ENCODE measurements at places on chromosomes 13 and 19.

DNA sequence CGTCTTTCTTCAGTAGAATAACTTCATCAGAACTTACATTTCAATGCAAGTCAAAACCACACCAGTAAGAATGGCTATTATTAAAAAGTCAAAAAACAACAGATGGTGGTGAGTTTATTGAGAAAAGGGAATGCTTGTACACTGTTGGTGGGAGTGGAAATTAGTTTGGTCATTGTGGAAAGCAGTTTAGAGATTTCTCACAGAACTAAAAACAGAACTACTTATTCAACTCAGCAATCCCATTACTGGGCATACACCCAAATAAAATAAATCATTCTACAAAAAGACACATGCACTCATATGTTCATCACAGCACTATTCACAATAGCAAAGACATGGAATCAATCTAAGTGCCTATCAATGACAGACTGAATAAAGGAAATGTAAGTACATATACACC lies 231.2 kb downstream of the NHLRC3 start:
- DNase-seq = no peak

DNA sequence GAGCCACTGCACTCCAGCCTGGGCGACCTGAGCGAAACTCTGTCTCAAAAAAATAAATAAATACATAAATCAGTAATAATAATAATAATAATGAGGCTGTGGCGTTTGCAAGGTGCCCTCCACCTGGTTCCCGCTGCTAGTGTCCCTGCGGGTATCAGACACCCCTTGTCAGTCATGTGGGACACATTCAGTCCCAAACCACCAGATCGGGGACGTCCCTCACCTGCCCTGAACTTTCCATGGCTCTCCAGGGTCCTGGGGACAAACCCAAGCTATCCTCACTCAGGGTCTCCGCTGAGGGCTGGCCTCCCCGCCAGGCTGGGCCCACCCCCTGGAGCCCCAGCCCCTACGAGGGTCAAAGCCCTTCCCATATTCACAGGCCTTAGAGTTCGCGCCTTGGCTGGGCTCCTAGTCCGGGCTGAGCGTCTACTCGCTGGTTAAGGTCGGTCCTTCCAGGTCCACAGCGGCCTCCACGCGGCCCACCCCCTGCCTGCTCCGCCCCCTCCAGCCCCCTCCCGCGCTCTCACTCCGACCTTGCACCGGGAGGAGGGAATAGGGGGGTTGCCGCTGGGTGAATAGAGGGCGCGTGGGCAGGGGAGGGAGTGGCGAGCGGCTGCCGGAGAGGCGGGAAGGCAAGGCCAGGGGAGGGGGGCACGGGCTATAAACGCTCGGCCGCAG lies 349 bp upstream of the KISS1R start:
- DNase-seq = peak; percentile 42

GRCh38 chr13:49417161-49417560 lies 26.7 kb downstream of the CAB39L start:
- DNase-seq = no peak

DNA sequence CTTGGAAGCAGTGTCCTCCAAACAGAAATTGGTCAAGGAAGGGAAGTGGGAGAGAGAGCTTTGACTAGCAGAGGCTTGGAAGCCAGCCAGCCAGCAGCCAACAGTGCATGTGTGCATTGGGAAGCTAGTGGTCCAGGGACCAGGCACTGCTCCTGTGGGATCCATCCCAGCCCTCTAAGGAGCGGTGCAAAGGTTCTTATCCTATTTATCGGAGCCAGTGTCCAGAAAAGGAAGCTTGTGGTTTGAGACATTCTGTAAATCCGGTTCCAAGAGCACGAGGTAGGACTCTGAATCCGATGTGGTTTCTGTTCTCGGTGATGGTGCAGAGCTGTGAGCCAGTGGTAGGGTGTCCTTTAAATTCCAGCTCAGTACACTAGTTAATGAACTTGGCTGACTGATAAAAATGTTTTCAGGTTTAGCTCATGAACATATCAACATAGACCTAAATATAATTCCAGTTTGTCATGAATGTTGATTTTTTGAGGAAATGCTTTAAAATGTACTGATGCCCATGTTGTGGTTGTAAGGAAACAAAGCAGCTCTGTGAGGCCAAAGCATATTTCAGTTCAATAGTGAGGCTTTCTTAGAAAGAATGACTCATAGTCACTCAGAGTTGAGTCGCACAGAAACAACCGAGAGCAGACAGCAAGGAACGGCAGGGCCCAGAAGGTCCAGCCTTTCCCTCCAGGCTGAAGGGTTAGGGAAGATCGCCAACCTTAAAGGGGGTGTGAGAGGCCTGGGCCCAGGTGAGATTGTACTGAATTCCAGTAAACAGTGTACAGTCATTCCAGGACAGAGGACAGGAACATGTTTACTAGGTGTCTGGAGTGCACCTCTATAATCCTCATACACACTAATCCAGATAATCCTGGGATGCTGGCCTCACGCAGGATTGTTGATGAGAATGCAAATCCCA lies 21.5 kb upstream of the GARRE1 start:
- no peak for DNase-seq

DNA sequence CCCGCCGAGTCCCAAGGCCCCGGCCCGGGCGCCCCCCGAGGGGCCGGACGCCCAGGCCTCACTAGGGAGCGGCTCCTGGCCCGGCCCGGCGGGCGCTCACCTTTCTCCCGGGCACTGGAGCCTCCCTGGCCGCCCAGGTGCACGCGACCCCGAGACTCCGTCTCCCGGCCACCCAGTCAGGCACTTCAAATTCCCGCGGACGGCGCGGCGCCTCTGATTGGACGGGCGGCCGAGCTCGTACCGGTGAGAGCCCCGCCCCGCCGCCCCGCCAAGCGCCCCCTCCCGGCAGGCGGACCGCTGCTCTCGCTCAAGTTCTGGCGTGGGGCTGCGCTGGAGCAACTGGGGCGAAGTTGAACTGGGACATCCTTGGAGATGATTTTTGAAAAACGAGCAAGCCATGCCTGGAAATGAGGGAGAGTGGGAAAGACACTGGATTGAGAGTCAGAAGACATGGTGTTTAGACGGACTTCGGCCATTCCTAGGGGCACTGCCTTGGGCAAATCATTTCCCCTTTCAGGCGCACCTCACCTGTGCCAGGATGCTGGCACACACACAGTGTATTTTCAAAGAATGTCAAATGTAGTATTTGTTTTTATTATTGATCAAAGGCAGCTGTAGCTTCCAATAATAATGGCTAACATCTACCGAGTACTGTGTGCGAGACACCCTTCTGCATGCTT lies 485.3 kb downstream of the UQCRFS1 start:
- DNase-seq = no peak

DNA sequence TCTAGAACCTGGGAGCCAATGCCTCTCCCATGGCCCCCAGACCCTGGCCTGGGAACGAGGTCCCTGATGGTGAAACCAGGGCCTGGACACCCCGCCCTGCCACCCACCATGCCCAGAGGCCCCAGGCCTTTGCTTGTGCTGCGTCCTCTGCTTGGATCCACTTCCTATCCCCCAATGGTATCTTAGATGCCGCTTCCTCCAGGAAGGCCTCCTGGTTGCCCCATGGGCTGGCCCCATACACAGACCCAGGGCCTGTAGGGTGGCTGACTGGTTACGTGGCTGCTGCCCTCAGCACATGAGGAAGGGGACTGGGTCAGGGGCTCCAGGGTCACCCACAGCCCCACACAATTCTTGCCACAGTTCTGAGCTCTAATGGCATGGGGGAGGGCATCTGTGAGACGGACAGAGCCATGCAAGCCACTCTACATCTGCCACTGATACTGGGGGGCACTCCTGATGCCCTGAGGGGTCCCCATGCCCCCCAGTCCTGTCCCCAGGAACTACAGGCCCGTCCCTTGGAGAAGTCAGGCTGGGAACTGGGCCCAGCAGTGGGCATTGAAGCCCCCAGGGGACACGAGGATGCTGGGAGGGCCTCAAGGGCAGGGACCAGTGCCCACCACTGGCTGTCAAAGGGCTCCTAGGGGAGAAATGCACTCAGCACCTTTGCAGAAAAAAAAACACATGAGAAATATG lies 5.0 kb downstream of the RPL36 start:
- DNase-seq = no peak

GRCh38 chr13:35792021-35792420 lies 315.5 kb upstream of the MAB21L1 start:
- DNase-seq = no peak

- DNase-seq = no peak
Measured at GRCh38 chr19:8585894-8586750, 8.9 kb upstream of the MYO1F start.

GRCh38 chr13:108227651-108228272 lies 9.6 kb downstream of the ABHD13 start:
- DNase-seq = no peak

DNA sequence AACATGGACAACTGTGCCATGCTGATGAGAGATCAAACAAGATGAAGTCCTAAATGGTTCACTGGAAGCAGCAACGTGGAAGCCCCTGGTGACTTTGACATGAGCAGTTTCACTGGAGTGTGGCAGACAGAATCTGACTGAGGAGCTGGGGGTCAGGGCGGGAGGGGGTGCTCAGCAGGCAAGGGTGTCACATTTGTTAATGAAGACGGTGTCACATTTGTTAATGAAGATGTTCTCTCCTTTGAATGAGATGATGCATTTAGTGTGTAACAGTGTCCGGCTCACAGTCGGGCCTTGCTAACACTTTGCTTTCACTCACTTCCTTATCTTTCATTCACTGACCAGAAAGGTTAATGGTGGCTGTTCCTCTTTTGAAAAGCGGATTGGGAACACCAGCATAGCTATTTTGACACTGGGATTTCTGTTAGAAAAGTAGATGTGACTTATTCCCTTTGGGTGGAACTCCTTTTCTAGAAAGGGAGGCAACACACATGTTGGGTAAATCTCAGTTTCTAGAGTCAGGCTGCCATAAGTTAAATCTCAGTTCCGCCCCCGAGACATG lies 693.7 kb downstream of the UQCRFS1 start:
- DNase-seq = no peak

- DNase-seq = no peak
Measured at GRCh38 chr19:15265850-15266248, 33.6 kb upstream of the EPHX3 start.

DNA sequence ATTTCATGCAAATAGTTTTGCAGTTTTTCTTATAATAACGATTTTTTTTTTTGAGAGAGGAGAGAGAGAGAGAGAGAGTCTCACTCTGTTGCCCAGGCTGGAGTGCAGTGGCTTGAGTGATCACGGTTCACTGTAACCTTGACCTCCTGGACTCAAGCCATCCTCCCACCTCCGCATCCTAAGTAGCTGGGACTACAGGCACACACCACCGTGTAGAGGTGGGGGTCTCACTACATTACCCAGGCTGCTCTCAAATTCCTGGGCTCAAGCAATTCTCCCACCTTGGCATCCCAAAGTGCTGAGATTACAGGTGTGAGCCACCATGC lies 26.8 kb upstream of the GJB6 start:
- no peak for DNase-seq

DNA sequence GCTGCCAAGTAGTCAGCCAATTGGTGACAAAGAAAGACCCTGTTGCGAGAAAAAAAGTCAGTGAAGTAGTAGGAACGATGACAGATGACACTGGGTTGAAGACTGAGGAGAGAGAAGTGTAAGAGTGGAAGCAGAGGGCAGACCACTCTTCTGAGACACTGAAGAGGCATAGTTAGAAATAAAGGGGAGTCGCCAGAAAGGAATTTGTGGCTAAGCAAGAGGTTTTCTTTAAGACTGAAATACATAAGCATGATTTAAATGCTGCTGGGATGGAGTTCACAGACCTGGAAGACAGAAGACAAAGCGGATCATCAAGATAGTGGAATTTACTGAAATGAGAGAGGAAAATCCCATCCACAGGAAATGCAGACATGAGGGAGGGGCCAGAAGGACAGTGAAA lies 56.2 kb upstream of the USPL1 start:
- DNase-seq = no peak

DNA sequence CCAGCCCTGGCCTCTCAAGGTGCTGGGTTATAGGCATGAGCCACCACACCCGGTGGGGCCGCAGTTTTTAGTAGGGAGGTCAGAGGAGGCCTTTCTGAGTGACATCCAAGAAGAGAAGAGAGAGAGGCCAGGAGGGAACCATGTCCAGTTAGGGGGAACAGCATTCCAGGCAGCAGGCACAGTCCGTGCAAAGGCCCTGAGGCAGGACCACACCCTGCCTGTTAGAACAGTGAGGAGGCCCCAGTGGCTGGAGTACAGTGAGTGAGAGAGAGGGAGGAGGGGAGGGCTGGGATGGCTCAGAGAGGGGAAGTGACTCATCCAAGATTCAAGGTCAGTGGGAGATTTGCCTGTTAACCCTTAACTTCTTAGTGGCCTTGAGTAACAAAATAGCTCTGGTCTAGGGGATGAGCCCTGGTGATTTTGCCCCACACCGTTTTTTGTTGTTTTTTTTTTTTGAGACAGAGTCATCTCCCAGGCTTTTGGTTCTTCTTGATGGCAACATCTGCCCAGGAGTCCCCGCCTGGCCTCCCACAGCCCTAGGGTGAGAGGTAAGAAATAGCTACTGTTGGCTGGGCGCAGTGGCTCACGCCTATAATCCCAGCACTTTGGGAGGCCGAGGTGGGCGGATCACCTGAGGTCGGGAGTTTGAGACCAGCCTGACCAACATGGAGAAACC lies 2.7 kb upstream of the PLIN3 start:
- peak; percentile 89 for DNase-seq

DNA sequence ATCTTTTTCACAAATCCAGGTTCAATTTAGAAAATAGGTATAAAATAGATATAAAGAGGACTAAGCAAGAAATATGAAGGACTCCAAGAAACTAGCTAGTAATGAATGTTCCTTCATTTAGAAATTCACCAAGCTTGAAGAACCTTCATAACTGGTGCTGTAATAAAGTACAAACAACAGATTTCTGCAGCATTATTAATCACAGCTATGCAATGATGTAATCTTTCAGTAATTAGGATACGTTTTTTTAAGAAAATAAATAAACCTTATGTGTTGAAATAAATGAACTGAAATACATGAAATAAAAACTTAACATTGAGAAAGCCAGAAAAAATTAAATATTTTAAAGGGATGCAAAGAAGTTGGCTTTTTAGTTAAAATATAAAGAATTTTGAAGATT lies 236.1 kb downstream of the RGCC start:
- no peak for DNase-seq

DNA sequence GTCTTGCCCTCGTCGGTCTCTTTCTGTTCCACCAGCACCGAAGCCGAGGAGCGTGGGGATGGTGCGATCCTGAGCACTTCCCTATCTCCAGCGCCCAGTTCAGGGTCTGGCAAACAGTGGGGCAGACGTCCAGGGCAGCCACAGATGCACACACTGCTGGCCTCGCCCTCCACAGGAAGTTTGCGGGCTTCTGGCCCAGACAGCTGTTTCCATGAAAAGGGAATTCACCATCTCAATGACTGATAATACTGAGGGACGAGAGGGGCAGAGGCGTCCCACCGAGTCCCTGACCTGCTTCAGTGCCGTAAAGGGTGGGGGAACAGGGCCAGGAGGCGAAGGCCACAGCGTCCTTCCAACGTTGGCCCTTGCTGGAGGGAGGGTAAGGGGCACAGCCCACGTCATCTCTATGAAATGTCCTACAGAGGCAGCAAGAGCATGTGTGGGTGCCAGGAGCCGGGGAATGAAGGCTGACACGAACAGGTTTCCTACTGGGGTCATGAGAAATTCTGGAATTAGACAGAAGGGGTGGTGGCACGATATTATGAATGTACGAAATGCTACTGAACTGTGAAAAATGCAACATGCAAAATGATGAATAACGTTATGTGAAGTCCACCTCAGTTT lies 19.5 kb downstream of the SHC2 start:
- DNase-seq = no peak
